ENCODE measurements at places on chromosomes 1 and 21. TPM values are rescaled to one million over a fixed set of nuclear protein-coding genes. Genes with fewer than 3 reads are reported as not detected.

Gene TMCC2
- total RNA-seq: 12.1 TPM

Gene B4GALT2
- 23.7 TPM for total RNA-seq

Gene SPATA45
- not detected for total RNA-seq

Gene MEGF6
- total RNA-seq: 1.7 TPM

Gene LIN28A
- total RNA-seq: 1,384 TPM

Gene LRP8
- 25.7 TPM for total RNA-seq

Gene RCSD1
- 0.06 TPM for total RNA-seq

DNA sequence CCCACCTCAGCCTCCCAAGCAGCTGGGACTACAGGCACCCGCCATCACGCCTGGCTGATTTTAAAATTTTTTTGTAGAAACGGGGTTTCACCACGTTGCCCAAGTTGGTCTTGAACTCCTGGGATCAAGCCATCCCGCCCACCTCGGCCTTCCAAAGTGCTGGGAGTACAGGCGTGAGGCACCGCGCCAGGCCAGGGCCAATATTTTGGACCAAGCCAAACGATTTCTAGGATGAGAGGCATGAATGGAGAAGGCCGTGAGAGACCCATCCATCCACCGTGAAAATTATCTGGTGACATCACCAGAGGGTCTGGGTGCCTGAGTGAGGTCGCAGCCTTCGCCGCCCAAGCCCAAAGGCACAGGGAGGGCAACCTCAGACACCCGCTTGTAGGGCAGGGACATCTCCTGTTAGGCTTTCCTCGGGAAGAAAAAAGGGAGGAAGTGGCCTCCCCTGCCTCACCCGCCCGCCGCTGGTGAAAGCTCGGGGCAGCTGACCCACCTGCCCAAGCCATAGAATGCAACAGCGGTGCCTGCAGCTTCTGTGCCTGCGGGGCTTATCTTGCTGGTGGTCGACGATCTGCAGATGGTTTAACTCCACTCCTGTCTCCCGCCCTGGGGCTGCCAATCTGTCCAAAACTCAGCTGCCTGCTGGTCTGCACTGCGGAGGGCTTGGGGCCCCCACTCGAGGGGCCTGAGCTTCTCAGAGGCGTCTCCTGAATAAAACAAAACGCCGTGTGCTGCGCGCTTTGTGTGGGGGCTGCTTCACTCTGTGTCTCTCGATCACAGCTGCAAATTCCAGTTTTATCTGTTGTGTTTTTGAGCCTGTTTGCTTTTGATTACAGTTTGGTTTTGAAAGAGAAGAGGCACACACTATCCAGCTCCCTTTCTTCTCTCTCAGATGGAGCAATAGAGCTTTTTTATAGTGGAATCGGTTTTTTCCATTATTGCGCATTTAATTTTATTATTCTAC, 85.8 kb downstream of the MRPS6 start:
- DNase-seq: no peak

DNA sequence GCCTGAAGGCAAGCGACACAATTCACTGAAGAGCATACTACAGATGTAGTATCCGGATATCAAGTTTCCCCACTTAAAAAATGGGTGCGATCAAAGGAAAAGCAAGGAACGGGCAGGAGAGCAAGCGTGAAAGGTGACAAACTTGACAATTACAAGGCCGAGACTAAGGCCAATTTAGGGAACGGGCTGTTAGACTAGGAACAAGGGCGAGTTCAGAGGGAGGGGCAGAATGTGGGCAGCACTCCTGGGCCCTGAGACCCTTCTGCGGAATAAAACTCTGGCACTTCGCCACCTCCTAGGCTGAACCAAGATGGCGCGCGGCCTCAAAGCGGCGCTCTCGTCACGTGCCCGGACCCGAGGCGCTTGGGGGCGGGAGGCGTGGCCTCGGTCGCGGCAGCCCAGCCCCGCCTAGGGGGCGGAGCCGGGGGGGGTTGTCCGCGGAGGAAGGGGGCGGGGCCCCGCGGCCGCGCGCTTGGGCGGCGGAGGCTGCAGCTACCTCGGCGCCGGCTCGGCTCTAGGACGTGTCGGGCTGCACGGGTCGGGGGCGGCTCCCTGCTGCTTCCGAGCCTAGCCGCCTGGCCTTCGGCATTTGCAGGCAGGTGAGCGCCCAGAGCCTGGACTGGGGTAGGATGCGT, at the start of gene PPFIA4:
Gene PPFIA4 (plus strand): TSS at position 461 of the 635 bp plus-strand sequence. CDS start 12,518 bp downstream, outside the sequence.
- peak; percentile 95 for DNase-seq

DNA sequence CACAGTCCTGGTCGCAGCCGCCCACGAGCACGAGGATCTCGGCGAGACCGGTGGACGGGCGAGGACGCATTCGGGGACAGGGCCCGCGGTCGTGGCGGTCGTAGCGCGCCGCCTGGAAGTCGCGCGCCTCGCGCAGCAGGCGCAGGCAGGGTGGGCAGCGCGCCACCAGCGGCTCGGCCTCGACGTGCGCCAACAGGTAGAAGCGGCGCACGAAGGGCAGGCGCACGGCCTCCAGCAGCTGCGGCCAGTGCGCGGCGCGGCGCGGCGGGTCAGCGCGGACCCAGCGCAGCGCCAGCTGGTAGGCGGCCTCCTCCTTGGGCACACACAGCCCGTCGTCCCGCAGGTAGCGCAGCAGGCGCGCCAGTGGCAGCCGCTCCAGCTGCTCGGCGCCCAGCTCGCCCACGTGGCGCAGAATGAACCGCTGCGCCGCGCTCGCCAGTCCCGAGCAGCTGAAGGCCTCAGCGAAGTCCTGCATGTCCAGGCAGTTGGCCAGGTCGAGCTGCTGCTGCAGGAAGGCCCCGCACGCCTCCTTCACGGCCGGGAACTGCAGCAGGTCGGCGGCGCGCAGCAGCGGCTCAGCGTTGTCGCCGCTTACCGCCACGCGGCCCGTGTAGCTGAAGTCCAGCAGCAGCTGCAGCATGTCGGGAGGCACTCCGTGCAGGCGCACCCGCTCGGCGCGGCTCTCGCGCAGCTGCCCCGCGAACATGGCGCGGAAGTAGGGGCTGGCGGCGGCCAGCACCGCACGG, 573 bp downstream of the KLHL21 start:
- peak; percentile 77 for DNase-seq

DNA sequence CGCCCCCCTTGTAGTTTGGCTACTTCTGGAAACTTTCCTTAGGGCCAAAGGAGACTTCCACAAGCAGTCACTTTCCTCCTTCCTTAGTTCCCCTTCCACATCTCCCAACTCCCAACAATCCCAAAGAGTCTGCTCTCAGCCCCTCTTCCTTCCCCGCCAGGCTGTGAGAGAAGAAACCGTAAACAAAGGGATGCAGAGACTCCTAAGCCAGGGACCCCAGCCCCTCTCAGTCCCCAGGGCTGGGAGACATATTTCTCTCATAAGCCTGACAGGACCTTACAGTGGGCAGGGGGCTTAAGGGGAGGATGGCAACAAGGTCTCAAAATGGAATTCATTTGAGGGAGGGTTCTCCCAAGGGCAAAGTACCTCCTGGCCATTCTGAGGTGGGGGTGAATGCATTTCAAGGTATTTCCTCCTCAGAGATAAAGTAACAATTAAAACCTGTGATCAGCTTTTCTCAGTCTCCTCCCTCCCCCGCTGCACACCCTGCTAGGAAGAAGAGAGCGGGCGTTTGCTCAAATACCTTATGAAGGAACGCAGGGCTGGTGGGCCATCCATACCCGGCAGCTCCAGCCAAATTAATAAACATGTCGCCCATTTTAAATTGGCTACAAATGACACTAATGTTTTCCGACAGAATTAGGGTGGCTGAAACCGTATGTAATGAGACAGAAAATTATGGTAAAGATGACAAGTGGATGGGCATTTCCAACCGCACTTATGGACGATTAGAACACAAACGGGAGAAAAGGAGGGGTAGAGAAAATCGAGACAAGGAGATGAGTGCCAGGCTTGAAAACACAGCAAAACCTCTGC, 4.0 kb downstream of the BARHL2 start:
- DNase-seq: no peak

- DNase-seq: peak; percentile 23
Measured at GRCh38 chr1:109535971-109536491, 3.6 kb upstream of the GPR61 start.

GRCh38 chr1:89659322-89660081, 26.6 kb downstream of the LRRC8C start:
- DNase-seq: no peak

DNA sequence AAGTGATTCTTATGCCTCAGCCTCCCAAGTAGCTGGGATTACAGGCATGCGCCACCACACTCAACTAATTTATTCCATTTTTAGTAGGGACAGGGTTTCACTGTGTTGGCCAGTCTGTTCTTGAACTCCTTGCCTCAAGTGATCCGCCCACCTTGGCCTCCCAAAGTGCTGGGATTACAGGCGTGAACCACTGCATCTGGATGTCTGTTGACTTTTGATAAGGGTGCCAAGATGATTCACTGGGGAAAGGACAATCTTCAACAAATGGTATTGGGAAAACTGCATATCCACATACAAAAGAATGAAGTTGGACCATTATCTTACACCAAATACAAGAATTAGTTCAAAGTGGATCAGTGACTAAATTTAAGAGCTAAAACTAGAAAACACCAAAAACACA, 19.8 kb downstream of the RO60 start:
- DNase-seq: no peak

DNA sequence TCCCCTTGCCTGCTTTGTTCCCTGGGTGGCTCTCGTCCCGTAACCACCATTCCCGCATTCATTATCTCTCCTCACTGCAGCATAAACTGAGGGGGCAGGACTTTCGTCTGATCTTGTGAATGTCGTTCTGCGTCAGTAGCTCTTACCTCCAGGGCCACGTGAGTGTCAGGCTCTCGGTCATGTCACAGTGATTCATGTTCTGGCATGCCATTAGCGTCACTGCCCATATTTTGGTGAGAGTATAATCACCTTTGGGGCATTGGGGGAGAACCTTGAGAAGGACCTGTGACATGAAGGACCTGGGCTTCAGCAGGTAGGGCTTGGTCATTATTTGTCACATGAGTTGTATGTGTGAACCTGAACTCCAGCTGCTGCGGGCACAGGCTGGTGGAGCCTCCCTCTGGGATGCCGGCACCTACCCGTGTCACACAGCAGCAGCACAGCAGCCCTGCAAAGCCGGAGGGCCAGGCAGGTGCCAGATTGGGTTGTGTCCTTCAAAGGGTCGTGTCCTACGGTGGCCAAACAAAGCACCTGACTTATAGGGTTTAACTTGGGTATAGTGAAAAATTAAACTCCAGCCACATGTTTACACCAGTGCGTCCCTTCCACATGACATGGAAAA, 68.5 kb downstream of the BACE2 start:
- no peak for DNase-seq

GRCh38 chr1:1406821-1407635, at the start of gene MRPL20:
Gene MRPL20 (minus strand): TSS chr1:1407293. CDS start chr1:1407217, 76 bp downstream.
- DNase-seq: peak; percentile 95

DNA sequence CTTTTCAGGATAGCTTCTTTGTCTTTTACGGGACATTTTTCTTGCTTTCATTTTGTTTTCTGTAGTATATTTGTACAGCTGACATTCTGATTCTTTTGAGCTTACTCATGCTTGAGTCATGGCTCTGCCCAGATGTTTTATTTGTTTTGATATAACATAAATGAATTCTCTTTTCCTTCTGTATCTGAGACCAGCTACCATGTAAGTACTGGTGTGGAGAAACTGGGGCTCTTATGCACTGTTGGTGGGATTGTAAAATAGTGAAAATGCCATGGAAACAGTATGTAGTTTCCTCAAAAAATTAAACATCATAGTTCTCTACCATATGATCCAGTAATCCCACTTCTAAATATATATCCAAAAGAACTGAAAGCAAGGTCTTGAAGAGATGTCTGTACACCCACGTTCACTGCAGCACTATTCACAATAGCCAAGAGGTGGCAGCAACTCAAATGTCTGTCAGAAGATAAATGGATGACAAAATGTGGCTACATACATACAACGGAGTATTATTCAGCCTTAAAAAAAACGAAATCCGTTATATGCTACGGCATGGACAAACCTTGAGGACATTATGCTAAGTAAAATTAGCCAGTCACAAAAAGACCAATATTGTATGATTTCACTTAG, 61.4 kb downstream of the EIF2B3 start:
- DNase-seq: peak; percentile 5

GRCh38 chr1:239297910-239298309, 88.5 kb upstream of the CHRM3 start:
- DNase-seq: no peak

DNA sequence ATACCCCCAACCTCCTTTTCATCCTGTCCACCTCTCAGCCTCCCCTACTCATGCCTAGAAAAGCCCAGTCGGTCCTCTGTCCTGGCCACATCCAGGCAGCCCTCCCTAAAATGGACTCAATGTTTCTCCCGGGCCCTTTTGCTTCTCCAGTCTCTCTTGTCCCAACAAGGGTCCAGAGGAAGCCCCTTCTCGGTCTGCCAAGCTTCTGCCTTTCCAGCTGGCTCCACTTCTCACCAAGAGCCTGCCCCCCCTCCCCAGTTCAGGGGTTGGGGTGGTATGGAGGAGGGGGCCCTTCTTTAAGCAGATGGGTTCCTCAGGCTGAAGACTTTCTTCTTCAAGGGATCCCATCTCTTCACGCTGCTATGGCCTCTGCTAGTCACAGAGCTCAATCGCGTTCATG, 23.9 kb downstream of the RAB7B start:
- no peak for DNase-seq

DNA sequence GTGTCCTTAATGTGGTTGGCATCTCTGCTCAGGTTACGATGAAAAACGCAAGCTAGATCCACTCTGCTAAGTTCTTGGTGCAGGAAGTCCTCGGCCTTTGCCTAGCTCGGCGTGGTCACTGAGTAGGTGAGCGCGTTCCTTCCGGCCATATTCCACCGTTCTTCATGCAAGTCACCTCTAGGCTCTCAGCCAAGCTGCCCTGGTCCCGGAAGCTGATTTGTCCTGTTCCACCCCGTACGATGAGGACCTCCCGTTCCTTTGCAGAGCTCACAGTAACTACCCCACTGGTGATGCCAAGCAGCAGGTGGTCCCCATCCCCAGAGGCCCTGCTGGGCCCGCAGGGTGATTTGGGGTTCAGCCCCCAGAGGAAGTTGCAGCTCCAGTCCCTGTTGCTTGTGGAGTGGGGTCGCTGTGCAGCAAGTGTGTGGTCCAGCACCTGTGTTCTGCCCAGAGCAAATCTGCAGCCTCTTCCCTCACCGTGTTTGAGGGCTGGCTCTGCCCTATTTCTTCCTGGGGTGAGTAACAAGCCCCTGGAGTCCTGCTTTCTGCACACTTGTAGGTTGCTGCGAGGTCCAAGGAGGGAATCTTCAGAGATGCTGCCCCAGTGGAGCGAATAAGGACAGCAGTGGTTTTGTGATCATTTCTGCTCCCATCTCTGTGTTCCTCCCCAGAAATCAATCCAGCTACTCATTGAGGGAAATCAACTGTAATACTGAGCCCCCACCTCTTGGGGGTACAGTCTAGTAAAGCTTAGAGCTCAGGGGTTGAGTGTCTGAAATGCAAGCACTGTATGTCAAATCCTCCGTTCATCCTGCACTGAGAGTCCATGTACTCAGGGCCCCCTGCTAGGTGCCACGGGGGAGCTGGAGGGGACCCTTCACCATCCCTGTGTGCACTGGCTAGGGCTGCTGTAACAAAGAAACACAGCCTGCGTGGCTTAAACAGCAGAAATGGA, 2.3 kb downstream of the UMODL1 start:
- no peak for DNase-seq

- DNase-seq: no peak
Measured at GRCh38 chr1:66571789-66572188, 37.8 kb downstream of the SGIP1 start.

DNA sequence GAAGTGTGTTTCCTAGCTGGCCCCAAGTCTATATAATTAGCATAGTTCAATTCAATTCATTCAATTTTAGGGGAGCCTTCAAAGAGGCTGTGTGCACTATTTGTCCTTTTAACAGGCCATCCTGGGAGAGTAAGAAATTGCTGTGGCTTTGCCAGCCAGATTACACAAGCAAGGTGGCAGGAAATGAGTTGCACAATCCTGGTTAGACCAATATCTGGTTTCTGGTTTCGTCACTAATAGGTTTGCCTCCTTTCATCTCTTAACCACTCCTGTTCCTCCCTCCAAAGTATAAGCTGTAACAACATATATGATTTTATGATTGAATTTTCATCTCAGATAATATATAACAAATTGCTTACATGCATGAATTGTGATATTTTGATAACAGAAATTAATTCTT, 84.1 kb upstream of the NEGR1 start:
- no peak for DNase-seq

All from neural progenitor cell (in vitro differentiated cells).